Caco-2 (cell line): ENCODE measurements at places on chromosomes 2 and 18. TPM values are rescaled to one million over a fixed set of nuclear protein-coding genes. Genes with fewer than 3 reads are reported as not detected.

COLEC11 gene
- total RNA-seq, result not detected in 2 replicates

SLC8A1 gene
- total RNA-seq, result 0.21 and 0.43 TPM in 2 replicates

ACADL gene
- total RNA-seq, result not detected in 2 replicates

CRIM1 gene
- total RNA-seq, result 270 and 292 TPM in 2 replicates

STRADB gene
- total RNA-seq, result 41.2 and 49.0 TPM in 2 replicates

CD28 gene
- total RNA-seq, result 0.30 and 0.84 TPM in 2 replicates

FIGLA gene
- total RNA-seq, result not detected in 2 replicates

MSGN1 gene
- not detected in 2 replicates for total RNA-seq

SLC20A1 gene
- total RNA-seq, result 91.1 and 102 TPM in 2 replicates

ACOXL gene
- 2.6 and 2.9 TPM in 2 replicates for total RNA-seq

FBXO48 gene
- total RNA-seq, result 1.1 and 1.2 TPM in 2 replicates

GAREM1 gene
- 0.50 and 0.51 TPM in 2 replicates for total RNA-seq

ALPP gene
- total RNA-seq, result 4.9 and 5.8 TPM in 2 replicates

UCN gene
- total RNA-seq, result 0.86 TPM in 1 of 2 replicates, not detected in the other

CFC1 gene
- not detected in 2 replicates for total RNA-seq

NETO1 gene
- total RNA-seq, result not detected in 2 replicates

SGPP2 gene
- total RNA-seq, result not detected in 2 replicates

FSIP2 gene
- 0.09 TPM in 2 replicates for total RNA-seq

COMMD1 gene
- 50.0 and 56.7 TPM in 2 replicates for total RNA-seq

LBH gene
- total RNA-seq, result 126 and 159 TPM in 2 replicates

ASB18 gene
- not detected in 2 replicates for total RNA-seq

PXDN gene
- total RNA-seq, result 0.12 and 0.25 TPM in 2 replicates

LYG1 gene
- total RNA-seq, result 0.67 and 0.93 TPM in 2 replicates

COL3A1 gene
- 25.4 and 29.2 TPM in 2 replicates for total RNA-seq

GPR17 gene
- total RNA-seq, result not detected in 2 replicates

CYP27C1 gene
- total RNA-seq, result 0.11 TPM in 1 of 2 replicates, not detected in the other

TET3 gene
- 27.5 and 27.8 TPM in 2 replicates for total RNA-seq

IL18RAP gene
- total RNA-seq, result not detected in 2 replicates

REG1B gene
- not detected in 2 replicates for total RNA-seq

RTP5 gene
- not detected in 2 replicates for total RNA-seq

CENPA gene
- total RNA-seq, result 38.4 and 39.9 TPM in 2 replicates

FBXO36 gene
- total RNA-seq, result 0.21 and 0.64 TPM in 2 replicates

L3MBTL4 gene
- 0.23 TPM in 1 of 2 replicates, not detected in the other for total RNA-seq

TMEM169 gene
- 1.1 and 1.3 TPM in 2 replicates for total RNA-seq

VAMP8 gene
- total RNA-seq, result 82.9 and 85.5 TPM in 2 replicates

ADRA2B gene
- total RNA-seq, result 0.12 and 0.20 TPM in 2 replicates

RBM45 gene
- total RNA-seq, result 13.4 and 13.6 TPM in 2 replicates
